Stimulated activated CD4-positive, alpha-beta T cell treated with anti-CD3 and anti-CD28 coated beads, Interleukin-1b, Interleukin-23, amount 100 ng/mL, for 4 hours (primary cell): ENCODE measurements at places on chromosomes 7 and 10.

DNA sequence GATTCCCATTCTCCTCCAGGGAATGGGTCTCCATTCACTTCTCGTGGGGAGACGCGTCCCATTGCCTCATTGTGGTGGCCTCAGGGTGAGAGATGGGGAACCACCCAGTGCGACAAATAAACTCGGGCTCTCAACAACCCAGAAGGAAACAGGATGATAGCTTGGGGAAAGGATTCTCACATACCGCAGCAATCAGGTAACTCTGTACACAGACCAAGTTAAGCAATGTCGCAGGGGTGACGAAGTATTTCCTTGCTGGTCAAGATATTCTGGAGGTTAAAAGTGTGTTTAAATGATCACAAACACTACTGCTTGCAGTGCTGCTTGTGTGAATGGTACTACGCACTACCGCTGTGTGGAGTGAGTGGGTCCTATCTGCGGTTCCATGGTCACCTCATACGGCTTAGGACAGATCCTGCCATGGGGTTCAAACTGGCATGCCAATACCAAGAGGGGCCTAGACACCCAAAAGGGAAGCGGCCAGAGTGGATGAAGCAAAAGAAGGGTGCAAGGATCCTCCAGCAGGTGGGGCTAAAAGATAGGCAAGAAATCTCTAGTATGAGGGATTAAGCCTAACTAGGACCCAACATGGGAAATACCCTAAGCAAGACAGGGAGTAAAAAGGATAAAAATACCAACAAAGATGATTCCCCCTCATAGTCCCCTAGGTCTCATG, 143.8 kb upstream of the TMEM106B start:
- DNase-seq: peak; percentile 48

DNA sequence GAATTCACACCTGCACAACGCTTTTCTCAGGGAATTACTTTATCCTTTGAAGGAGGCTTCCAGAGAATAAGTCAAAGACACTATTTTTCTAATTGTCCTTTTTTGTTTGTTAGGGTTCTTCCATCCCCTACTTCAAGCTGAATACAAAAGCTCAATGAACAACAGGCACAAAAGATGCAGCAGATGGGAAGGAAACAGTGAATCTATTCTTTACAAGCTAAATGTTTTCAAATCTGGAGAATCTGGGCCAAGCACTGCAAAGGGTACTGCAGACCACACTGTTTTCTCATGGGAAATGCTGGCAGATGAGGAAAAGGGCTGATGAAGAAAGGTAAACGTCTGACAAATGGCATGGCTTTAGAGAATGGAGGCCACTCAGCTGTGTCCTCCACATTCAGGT, 18.5 kb downstream of the LIPA start:
- no peak for DNase-seq

DNA sequence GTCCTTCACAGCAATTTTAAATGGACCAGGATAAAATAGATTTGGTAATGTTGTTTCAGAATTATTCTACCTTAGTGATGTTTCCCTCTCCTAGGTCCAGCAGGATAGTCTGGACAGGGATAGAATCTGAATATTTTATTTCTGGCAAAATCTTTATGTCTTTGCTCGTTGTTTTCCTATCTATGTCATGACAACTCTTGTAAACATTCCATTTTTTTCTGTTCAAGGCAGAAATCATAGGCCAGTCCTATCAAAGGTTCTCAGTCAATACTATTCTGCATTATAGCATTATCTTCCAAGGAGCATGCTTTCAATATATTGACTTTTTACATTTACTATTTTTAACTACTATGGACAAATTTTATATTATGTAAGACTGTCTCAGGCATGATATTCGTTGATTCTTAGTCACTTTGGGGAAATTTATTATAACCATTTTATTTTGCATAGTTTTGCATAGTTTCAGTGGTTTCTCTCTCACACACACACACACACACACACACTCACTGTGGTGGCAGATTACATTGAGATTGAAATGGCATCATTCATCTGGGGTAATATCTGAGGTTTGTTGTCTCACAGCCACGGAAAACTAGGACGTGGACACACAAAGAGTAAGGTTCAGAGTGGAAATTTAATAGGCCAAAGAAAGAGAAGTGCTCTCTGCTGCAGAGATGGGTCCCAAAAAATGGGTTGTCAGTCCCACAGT, 17.2 kb downstream of the TAS2R60 start:
- no peak for DNase-seq

GRCh38 chr7:7857143-7857583, 111.4 kb upstream of the GLCCI1 start:
- no peak for DNase-seq

GRCh38 chr7:56097700-56098099, 4.9 kb upstream of the PHKG1 start:
- DNase-seq: no peak

GRCh38 chr10:26057466-26057865, 123.4 kb downstream of the MYO3A start:
- DNase-seq: no peak

- no peak for DNase-seq
These were observed 6.5 kb downstream of the PPIF start for GRCh38 chr10:79353726-79354125.

DNA sequence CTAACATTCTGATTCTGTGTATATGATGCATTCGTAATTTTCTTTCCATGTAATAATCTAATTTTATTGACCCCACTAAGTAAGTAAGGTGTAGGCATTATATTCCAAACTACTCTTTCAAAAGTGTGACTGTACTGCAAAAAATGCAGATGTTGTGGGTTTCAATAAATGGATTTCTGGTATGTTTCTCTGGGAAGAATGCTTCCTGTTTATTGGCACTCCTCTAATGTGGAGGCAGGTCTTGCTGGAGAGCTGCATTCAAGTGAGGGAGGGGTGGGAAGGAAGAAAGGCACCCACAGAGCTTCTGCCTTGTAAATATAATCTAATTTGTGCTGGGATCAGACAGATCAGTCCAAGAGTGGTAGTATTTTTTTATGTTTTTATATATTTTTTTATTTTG, 23.9 kb downstream of the ST7 start:
- DNase-seq: no peak

- DNase-seq: no peak
These were observed 111.0 kb upstream of the KMT2E start for GRCh38 chr7:104903044-104903443.

GRCh38 chr10:128522551-128523308, 396.5 kb upstream of the MKI67 start:
- DNase-seq: no peak

GRCh38 chr7:131145026-131145425, 182.7 kb upstream of the MKLN1 start:
- DNase-seq: no peak

DNA sequence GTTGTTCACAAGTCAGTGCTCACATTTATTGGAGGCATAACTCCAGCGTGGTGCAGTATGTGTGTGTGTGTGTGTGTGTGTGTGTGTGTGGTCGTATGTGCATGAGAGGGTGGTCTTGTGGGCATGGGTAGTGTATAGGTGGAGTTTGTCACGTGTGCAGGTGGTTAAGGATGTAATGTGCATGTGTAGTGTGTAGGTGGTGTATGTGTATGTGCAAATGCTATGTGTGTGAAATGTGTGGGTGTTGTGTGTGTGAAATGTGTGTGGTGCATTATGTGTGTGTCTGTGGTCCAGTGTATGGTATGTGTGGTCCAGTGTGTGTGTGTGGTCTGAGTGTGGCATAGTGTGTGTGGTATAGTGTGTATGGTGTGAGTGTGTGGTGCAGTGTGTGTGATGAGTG, 30.3 kb upstream of the PODXL start:
- no peak for DNase-seq

- no peak for DNase-seq
These were observed 23.3 kb upstream of the PCGF5 start for GRCh38 chr10:91197127-91197526.

GRCh38 chr7:29189743-29190201, 4.8 kb upstream of the CHN2 start:
- DNase-seq: peak; percentile 28

GRCh38 chr7:18495412-18496340, at the start of gene HDAC9:
Gene HDAC9 (plus strand): TSS chr7:18495749. CDS start chr7:18496303, 554 bp downstream.
- DNase-seq: no peak

DNA sequence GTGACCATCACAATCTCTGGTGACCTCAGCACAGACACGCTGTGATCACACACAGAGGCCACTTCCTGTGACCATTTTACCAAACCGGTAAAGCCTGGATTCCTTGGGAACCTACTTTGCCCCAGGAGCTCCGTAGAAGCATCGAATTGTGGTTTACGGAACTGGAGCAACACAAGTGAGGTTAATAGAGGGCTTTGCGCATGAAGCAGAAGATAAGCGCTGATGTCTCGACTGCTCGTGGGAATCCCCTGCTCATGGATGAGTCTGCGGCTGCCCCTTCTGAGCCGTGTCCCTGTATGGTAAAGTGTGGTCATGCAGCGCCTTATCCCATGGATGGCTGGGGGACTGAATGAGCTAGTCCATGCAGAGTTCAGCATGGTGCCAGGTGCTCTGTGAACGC, 53.6 kb downstream of the VIPR2 start:
- no peak for DNase-seq
